Stimulated activated naive CD8-positive, alpha-beta T cell treated with anti-CD3 and anti-CD28 coated beads, Interleukin-15, Interleukin-2, amounts not matched to agents 100 U/mL and 50 U/mL, for 24 hours (primary cell): ENCODE measurements at places on chromosomes 3 and 15.
A peak's percentile ranks its signal among the peaks of the same experiment; 100 is the strongest.

GRCh38 chr3:58342676-58343075, 10.0 kb downstream of the PXK start:
- DNase-seq: no peak

DNA sequence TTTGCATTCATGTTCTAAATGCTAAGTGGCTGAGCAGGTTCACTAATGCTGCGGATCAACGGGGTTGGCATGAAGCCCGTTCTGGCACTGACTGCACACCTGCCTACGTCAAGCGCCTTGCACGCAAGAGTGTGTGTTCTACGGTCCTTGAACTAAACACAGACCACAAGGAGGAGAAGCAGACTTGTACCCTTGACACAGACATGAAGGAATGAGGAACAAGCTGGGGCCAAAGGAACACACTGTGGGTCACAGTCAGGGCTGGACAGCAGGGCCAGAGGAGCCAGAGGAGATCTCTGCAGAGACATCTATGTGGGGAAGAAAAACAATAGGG, 48.0 kb upstream of the LDHAL6B start:
- no peak for DNase-seq

GRCh38 chr3:17162116-17162515, 277.4 kb downstream of the PLCL2 start:
- DNase-seq: no peak

- DNase-seq: no peak
Observed at GRCh38 chr3:184291044-184291737, 7.8 kb upstream of the PSMD2 start.

- DNase-seq: no peak
Observed at GRCh38 chr3:146709969-146710368, 104.8 kb upstream of the PLSCR5 start.

GRCh38 chr3:18246336-18247060, 178.6 kb downstream of the SATB1 start:
- no peak for DNase-seq

DNA sequence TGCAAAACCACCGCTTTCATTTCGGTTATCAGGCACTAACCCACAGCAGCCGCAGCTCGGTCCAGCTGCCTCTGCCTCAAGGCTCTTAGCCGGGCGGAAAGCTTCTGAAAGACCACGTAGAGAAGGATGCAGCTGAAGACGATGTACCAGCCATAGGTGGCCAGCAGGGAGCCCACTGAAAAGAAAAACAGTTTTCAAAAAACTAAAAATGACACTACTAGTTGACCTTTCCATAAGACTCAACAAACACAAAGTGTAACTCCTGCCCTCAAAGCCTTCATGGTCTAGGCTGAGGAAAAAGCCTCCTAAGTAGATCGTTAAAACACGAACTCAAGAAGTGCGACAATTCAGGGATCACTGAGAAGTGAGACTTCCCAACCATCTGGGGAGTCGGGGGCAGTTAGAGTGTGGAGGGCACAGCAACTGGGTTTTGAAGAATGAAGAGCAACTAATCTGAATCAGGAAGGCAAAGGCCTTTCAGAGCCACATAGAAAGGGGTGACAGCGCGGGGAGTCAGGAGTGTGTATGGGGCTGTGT, 716 bp downstream of the SELENOS start:
- DNase-seq: peak; percentile 30

DNA sequence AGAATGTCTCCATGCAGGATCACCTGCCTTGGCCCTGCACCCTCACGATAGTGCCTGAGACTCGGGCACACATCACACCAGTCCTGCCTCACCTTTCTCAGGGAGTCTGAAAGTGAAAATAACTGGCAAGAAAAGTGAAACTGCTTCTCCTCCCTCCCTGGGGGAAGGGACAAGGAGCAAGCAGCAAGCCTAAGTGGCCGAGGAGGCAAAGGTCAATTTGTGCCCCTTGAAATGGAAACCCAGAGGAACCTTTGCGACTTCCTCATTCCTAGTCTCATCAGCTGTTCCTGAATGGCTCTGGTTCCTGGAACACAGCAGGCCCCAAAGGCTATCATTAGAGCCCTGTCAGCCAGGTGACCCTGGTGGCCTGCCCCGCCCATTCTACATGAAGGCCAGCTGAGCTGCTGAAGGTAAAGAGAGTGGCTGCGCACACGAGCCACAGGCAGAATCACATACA, 28.0 kb upstream of the SLCO2A1 start:
- DNase-seq: no peak

DNA sequence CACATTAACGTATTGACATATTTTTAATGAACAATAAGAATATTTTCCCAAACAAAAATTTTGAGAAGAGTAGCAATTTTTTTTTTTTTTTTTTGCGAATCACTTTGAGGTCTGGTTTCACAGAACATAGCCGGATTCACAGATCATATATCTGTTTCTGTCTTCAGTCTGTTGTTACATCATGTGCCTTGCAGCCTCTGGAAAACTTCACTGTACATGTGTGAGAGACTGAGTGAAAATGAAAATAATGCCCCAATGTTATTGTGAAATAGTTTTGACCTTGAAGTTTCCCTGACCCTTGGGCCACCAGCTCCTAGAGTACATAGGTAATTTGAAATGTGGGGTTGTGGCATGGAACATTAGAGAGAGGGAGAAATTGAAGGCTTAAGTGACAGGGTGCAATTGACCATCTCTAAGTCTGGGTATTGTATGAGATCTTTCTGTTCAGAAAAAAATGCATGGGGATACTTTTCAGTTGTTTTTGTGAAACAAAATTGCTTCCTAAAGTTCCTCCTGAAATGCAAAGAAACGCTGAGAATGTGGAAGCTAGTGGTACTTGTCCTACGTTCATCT, 14.0 kb downstream of the ITPR1 start:
- no peak for DNase-seq

- no peak for DNase-seq
Observed at GRCh38 chr15:77251662-77252061, 168.2 kb downstream of the PEAK1 start.

DNA sequence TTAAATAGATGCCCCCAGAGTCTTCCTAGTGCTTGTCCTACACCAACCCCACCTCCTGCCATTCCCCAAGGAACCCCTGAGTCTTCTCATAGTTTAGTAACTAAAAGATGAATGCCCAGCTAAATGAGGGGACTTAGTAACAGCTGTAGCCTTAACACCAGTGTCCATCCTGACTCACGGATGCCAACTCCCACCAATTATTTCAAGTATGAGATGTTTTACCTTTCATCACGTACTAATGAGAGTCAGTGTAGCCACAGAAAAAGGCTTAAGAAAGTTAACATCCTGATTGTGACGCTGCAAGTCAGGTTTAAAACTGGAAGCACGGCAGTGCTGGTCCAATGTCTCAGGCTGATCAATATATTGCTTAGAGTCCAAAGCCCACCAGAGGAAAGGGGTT, 109.9 kb downstream of the FMN1 start:
- no peak for DNase-seq

DNA sequence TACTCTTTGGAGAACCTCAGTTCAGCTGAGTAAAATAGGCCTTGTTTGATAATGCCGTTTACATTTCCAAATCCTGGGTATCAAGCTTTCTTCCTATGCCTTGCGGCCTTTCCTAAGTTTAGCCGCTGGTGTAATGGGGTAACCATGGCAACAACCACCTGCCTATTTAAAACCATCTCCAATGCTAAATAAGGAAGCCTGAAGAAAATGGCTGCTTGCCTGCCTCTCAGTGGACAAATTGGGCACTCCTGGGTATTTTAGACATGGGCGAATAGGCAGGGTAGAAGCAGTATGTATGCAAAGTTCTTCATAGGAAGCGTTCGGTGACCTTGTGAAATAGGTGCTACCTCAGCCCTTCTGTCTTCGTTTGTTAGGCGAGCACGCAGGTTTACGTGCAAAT, 122.7 kb downstream of the DGKG start:
- DNase-seq: no peak

DNA sequence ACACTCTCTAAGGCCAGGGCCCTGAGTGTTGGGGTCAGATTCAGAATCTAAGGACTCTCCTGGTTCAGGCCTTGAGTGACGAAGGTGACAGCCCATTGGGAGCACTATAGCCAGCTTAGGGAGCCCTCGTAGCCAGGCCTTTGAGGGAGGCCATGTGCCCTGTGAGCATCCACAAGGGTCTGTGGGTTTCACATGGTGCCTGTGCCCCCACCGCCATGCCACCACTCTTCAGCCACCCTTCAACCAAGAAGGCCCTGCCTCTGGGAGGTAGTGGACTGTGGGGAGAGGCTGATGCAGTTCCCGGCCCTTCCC, 37.5 kb downstream of the TSPAN3 start:
- DNase-seq: no peak

DNA sequence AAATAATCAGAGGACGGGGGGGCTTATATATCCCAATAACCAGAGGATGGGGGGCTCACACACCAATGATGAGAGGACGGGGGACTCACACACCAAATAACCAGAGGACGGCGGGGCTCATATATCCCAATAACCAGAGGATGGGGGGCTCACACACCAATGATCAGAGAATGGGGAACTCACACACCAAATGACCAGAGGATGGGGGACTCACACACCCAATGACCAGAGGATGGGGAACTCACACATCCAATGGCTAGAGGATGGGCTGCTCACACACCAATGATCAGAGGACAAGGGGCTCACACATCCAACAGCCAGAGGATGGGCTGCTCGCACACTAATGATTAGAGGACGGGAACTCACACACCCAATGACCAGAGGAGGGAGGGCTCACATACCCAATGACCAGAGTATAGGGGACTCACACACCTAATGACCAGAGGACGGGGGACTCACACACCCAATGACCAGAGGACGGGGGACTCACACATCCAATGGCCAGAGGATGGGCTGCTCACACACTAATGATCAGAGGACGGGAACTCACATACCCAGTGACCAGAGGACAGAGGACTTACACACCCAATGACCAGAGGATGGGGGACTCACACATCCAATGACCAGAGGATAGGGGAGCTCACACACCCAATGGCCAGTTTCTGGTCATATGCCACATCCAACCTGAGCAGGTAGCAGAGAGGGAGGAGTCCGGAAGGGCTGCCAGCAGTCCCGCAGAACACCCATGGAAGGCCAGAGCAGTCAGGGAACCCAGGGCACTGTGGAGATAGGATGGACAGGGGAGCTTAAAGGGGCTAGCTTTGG, 10.6 kb downstream of the RAB6B start:
- DNase-seq: no peak

DNA sequence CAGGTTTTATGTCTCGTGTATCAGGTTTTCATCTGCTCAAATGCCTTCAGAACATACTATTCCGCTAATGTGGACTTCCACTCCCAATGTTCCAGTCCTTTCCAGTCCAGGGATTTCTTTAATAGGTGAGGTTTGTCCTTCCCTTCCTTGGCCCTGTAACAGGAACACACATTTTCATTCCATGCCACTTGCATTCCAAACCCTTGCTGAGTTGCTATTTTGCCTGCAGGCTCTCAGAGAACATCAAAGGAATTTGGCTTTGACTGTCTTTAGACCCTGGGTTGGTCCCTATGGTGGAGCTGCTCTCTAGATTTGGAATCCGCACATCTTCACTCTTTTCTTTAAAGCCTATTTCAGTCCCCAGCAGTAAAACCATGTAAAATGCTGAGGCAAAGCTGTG, 12.3 kb upstream of the ALCAM start:
- DNase-seq: no peak

GRCh38 chr15:65561934-65562333, 31.7 kb downstream of the HACD3 start:
- no peak for DNase-seq

- no peak for DNase-seq
Observed at GRCh38 chr3:11626084-11626463, 17.6 kb downstream of the VGLL4 start.

DNA sequence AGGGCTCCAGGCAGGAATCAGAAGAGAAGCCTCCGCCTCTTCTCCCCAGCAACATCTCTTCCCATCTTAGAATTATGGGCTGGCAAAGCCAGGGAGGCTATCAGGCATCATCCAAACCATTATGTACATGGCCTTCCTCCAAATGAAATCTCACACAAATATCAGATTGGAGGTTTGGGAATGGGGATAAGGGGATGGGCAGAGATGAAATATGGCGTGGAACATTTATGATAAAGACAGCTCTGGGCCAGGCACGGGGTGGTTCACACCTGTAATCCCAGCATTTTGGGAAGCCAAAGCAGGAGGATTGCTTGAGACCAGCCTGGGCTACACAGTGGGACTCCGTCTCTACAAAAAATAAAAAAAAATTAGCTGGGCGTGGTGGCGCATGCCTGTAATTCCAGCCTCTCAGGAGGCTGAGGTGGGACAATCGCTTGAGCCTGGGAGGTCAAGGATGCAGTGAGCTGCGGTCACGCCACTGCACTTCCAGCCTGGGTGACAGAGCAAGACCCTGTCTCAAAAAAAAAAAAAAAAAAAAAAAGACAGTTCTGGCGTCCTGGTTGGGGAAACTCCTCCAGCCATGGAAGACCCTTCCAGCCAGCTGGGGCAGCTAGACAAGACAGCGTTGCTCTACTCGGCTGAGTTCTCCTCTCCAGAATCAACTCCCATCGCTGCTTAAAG, 36.6 kb downstream of the CPN2 start:
- DNase-seq: no peak

DNA sequence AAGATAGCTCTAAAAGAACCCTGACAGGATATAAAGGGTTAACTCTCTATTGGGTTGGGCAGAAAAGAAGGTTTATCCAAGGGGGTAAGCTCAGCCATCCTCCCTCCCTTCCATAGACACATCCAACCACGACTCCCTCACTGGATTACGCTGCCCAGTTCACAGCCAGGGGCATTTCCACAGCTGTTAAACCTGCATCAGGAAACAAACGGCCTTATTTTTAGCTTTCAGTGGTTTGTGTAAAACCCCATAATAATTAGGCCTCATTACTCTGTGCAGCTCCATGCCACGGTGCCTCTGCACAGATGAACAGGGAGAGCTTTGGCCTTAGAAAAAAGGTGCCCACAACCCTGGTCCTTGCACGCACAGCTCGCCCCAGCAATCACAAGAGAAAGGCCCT, 110.6 kb downstream of the GABRB3 start:
- DNase-seq: no peak

GRCh38 chr3:64368257-64369020, 143.2 kb upstream of the PRICKLE2 start:
- DNase-seq: no peak

DNA sequence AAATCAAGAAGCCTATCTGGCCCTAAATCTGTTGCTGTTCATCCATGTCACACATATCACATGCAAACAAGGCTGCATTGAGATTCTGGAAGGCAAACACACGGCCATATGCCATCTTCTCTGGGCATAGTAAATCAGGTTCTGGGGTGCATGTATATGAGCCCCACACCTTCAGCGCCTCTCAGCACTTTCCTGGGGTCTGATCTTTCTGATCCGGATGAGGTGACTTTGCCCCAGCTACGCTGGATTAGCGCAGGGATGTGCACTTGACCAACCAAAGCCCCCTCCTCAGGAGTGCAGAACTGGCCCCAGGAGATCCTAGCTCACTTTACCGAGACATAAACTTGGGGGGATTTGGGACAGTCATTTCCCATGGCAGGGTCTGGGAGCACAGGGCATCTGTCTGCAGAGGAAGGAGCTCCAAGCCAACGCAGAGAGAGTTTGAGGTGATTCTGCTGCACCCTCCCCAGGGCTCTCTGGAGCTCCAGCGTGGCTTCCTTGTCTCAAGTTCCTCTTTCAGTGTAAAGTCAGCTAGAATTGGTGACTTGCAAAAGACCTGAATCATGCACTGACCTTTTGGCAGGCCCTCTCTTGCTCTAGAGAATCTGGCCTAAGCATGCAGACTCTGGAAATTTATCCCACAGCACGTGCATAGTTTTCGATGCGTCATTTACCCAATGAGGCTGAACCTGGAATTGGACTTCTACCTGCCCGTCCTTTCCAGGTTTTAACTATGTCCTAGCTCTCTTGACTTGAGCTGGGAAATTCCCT, 63.5 kb upstream of the KLF13 start:
- no peak for DNase-seq

- DNase-seq: no peak
Observed at GRCh38 chr15:78316283-78317083, 17.1 kb upstream of the SKIC8 start.
